ENCODE measurements at places on chromosomes 1 and 21. TPM values are rescaled to one million over a fixed set of nuclear protein-coding genes. Genes with fewer than 3 reads are reported as not detected.

Gene SPATA46
- total RNA-seq: not detected

Gene NCDN
- 12.8 TPM for total RNA-seq

Gene FAM151A
- total RNA-seq: 0.35 TPM

Gene GPR61
- not detected for total RNA-seq

Gene VHLL
- not detected for total RNA-seq

Gene GNAT2
- not detected for total RNA-seq

Data from esophagus squamous epithelium (tissue), 5 donors.